ENCODE measurements at places on chromosomes 2 and 18.

GRCh38 chr2:33634261-33634910 is 35.3 kb upstream of the FAM98A start:
- DNase-seq = no peak

- no peak for DNase-seq
Measured at GRCh38 chr18:67582488-67582887, 66.0 kb upstream of the DSEL start.

GRCh38 chr2:121501031-121501430 is 29.6 kb upstream of the RNU4ATAC start:
- DNase-seq = no peak

- no peak for DNase-seq
Measured at GRCh38 chr2:120243875-120244553, 8.6 kb upstream of the RALB start.

- no peak for DNase-seq
Measured at GRCh38 chr2:80437959-80438358, 133.4 kb upstream of the LRRTM1 start.

- no peak for DNase-seq
Measured at GRCh38 chr2:165582863-165583506, 113.5 kb downstream of the CSRNP3 start.

- no peak for DNase-seq
Measured at GRCh38 chr18:8933714-8934284, 168.7 kb upstream of the NDUFV2 start.

DNA sequence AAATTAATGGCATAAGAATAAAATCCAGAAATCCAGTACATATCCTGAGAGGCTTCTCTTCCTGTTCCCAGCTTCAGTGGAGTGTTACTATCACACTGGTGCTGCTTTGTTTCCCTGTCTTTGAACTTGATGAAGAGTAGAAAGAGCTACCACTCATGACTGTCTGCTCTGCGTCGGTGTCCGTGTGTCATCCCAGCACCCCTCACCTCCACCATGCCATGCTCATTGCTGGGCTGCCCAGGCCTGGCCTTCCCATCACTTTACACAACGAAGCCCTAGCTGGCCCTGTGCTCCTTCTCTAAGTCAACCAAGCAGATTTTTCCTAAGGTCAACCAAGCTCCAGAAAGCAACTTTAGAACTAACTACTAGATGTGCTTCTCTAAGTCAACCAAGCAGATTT is 215.4 kb downstream of the DOK6 start:
- no peak for DNase-seq

All from stimulated activated CD4-positive, alpha-beta T cell treated with anti-CD3 and anti-CD28 coated beads, Interleukin-15, amount 100 ng/mL, for 24 hours (primary cell).